ENCODE measurements at places on chromosomes 7 and 10.

DNA sequence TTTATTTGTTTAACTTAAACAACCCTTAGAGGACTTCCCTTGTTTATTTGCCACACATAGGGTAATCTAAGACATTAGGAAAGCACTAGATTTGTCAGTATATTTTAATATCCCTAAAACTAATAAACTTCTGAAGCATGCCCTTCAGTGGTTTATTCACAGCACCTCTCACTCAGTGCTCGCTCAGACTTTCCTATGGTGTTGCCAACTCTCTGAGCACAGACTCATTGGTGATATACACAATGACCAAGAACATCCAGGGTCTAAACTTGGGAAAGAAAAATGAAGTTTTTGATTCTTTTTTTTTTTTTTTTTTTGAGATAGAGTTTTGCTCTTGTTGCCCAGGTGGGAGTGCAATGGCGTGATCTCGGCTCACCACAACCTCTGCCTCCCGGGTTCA lies 82.2 kb downstream of the RAB11FIP2 start:
- no peak for DNase-seq

- DNase-seq: no peak
These were observed 41.1 kb downstream of the ASZ1 start for GRCh38 chr7:117386110-117386706.

GRCh38 chr10:13614530-13615332 lies 28.0 kb downstream of the PRPF18 start:
- DNase-seq: no peak

DNA sequence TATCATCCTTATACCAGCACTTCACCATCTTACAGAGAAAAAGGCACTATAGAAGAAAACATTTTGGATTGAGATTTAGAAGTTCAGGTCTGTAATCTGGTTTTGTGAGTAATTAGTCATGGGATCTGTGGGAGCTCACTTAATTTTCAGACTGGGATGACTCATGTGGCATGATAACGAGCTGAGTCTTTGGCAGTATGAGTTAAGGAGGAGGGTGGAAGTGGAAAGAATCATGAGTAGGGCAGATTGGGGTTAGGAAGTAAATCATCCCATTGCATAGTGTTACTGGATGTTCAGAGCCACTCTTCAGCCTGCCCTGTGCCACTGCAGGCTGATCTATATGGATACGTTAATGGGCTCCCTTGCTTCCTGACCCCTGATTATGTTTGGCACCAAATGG lies 64.9 kb downstream of the ZNF92 start:
- no peak for DNase-seq

DNA sequence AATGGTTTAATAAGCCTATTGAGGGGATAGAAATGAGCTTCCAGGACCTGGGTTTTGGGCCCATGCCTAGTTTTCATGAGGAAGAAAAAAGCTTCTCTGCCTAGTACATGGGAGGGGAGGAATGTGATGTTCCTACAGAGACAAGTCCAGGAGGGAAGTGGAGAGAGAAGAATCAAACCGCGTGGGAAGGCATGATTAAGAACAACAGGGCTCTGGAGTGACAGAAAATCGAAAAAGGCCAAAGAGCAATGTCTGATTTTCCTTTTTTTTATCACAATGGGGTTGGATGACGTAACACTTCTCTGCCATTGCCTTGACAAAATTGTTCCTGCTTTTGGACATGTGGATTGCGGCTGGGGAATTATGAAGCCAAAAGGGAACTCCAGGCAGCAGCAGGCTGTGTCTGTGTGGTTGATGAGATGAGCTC lies 258.6 kb downstream of the CXCL12 start:
- no peak for DNase-seq

DNA sequence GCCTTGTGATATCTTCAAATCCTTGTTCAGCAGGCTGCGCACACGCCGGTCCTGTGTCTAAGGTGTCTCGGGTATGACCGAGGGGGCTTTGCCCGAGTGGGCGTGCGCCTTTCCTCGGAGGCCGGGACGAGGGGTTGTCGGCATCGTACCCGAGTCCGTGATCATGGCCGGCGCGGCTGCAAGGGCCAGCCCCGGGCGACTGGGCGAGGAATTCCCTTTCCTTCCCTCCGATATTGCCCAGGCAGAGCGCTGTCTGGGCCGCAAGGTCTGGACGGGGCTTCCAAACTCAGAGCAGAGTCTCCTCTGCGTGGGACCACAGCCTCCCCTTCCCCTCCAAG lies 59.7 kb downstream of the ZNF467 start:
- DNase-seq: no peak
